ENCODE measurements at places on chromosomes 1 and 21.

- DNase-seq: no peak
These were observed 19.8 kb downstream of the CAMTA1 start for GRCh38 chr1:6805004-6805416.

GRCh38 chr1:5343256-5344020 is 648.8 kb downstream of the NPHP4 start:
- DNase-seq: no peak

DNA sequence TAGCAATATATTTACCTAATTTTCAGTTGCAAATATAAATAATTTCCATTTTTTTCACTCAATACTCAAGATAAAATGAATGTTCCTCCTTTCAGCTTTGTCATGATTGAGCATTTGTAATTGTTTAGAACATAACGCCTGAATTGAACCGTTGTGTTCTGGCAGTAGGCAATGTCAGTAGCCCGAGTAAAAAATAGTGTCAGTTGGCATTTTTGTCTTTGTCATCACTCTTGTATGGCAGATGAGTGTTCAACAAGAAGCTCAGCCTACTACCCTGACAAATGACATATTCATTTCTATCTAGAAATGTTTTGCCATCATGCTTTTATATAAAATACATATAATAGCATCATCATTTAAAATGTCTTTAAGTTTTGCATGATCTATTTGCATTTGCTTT is 691.4 kb upstream of the NCAM2 start:
- DNase-seq: no peak

- DNase-seq: no peak
These were observed 109.1 kb downstream of the CD247 start for GRCh38 chr1:167409183-167409582.

DNA sequence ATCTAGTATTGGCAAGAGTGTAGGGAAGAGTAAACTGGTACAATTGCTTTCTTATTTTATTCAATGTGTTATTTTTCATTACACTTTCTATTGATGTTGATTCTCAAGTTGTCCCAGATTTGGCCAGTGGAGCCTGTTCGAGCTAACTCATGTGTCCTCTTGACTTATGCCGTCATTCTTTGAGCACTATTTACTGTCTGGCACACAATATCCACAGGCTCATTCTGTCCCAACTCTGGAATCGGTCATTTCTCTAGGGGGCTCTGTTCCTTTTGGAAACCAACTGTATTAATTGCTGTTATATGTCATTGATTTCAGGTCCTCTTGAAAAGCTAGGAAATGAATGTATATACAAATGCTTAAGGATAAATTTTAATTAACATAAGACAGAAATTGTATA is 22.4 kb upstream of the SFPQ start:
- DNase-seq: no peak

- no peak for DNase-seq
These were observed 62.7 kb upstream of the RUNX3 start for GRCh38 chr1:24992761-24993211.

GRCh38 chr1:5415606-5416005 is 576.6 kb downstream of the NPHP4 start:
- DNase-seq: no peak

DNA sequence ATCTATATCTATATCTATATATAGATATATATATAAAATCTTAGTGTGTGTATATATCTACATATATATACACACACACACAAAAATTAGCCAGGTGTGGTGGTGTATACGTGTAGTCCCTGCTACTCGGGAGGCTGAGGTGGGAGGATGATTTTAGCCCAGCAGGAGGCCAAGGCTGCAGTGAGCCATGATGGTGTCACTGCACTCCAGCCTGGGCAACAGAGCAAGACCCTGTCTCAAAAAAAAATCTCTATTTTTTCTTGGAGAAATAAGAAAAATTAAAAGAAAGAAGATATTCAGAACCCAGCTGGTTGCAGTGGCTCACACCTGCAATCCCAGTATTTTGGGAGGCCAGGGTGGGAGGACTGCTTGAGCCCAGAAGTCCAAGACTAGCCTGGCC is 65.4 kb upstream of the MUTYH start:
- DNase-seq: no peak

DNA sequence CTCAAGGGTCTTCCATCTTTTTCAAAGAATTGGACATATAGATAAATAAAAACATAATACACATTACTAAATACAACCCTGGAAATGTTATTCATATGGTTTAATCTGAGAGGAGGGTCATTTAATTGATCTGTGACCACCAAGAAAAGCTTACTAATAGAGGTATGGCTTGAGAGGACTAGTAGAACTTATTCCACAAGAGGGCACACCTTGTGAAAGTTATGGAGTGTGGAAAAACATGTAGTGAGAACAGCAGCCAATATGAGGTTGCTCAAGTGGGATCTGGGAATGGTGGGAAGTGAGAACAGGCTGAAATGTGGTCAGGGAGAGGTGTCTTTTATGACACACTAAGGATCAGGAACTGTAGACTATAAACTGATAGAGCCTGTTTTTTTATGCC is 973.5 kb upstream of the B3GALT2 start:
- no peak for DNase-seq

- DNase-seq: no peak
These were observed 25.0 kb downstream of the GJA5 start for GRCh38 chr1:147735423-147735822.

DNA sequence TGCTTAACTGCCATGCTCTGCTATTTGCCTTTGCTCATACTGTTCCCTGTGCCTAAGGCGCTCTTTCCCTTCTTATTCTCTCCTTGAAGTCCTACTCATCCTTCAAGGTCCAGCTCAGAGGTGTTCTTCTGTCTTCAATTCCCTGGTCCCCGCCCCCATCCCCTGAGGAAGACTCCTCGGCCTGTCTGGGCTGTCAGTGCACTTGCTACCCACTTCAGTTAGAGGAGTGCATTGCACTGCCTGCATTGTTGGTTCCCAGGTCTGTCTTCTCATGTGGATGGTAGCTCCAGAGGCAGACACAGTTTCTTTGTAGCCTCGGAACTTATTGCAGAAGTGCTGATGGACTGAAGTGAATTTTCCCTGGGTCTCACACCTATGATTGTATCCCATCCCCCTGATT is 194.0 kb downstream of the C1orf94 start:
- no peak for DNase-seq

DNA sequence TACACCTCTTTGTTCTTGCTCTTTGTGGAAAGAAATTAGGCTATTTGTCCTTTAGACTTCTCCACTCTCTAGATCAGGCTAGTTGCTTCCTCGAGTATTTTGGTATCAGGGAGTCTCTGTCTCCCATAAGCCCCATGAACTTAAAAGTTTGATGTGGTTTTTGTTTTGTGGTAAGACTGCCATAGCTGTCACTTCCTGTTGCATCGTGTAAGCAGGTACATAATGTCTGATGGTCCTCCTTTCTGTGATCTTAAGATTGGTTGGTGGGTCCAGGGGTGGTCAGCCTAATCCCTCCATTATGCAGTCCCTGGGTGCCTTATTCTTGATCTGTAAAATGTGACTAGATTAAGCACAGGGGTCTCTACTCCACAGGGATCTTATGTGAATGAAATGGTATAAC is 23.1 kb downstream of the CD53 start:
- no peak for DNase-seq

- DNase-seq: no peak
These were observed 49.5 kb downstream of the TGFBR3 start for GRCh38 chr1:91836331-91837040.

GRCh38 chr1:145961109-145961424 is 3.2 kb upstream of the LIX1L start:
- no peak for DNase-seq

- no peak for DNase-seq
These were observed 223.0 kb upstream of the ADAMTS5 start for GRCh38 chr21:27189870-27190269.

DNA sequence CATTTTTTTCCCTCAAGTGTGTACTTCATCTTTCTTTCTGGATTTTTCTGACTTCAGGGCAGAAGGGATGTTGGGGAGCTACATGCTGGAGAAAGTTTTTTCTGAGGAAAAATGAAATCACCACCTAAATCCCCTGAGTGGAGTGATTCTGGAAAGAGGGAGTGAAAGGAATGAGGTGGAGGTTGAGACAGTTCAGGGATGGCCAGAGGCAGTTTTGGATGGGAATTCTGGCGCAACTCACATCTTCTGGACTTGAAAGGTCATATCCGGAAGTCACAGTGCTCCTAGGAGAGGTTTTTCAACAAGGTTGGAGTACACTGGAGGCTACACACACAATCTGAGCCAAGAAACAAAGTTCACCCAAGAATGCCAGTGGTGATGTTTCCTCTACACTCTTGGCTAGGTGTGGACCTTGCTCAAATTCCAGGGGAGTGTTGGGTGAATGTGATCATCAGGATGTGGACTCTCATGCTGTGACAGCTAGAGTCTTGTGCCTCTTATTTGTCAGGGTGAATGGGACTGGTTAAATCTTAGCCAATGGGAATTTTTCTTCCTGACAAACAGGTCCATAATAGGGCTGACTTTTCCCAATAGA is 161.5 kb downstream of the HLX start:
- no peak for DNase-seq

GRCh38 chr1:8631163-8631562 is 186.3 kb downstream of the RERE start:
- DNase-seq: no peak

DNA sequence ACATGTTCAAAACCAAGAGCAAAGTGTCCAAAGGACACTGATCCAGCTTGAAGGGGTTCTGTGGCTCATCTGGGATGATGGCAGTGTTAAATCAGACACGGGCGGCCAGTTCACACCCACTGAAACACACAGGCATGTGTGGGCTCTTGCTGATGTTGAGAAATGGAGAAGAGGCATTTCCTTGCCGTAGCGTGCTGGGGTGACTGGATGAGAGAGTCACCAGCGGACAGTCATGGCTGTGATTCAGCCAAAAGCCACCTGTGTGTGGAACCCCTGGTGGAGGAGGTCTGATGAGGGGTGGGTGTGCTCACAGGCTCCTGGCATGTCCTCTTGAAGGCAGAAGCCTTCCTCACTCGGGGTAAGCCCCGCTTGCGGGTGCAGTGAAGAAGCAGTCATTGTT is 7.2 kb downstream of the C1orf35 start:
- DNase-seq: no peak

DNA sequence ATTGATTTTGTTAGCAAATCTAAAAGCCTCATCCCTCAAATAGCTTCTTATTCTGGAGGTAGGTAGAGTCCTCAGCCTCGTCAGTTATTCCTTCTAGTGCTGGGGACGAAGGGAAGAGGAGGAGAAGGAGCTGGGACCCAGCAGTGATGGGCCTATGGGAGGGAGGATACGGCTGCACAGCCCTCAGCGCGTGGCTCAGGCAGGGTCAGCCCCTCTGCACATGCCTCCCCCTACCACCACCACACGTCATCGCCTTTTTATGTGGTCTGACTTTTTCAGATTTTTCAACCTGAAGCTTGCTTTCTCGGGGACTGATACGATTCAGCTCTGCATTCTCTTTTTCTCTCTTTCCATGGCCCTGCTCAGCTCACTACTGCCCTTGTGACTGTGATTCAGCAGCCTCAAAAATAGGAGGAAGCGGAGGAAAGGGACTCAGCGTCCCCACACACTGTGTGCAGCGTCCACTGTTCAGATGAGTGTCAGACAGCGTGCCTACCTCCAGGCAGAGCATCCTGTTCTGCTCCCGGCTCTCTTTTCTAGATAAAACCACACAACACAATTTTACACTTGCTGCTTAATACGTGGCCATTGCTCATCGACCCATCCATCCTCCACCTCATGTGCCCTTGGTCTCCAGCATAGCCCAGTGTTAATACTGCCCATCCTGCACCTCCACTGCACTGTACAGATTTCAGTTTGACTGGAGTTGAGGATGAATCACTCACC is 827 bp downstream of the OR2B11 start:
- DNase-seq: no peak
